ENCODE measurements at places on chromosomes 3 and 15.

- DNase-seq, result peak; percentile 28
These were observed 124.3 kb downstream of the CHSY1 start for GRCh38 chr15:101127506-101128076.

DNA sequence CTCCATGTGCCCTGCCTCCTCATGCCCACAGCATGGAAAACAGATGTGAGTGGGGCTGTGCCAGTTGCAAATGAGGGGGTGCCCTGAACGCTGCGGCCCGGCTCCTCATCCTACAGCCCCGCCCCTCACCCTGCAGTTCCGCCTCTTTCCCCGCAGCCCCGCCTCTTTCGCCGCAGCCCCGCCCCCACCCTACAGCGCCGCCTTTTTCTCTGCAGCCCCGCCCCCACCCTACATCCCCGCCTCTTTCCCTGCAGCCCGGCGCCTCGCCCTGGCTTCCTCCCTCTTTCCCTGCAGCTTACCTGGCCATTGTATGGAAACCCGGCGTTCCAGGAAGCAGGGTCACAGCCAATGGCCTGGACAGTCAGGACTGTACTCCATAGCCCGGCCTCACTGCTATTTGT lies 284.9 kb downstream of the TLE3 start:
- DNase-seq, result no peak

GRCh38 chr15:74385733-74386132 lies 18.3 kb upstream of the CYP11A1 start:
- no peak for DNase-seq

GRCh38 chr3:57939775-57940174 lies 68.4 kb upstream of the FLNB start:
- no peak for DNase-seq

GRCh38 chr3:110015231-110015963 lies 678.1 kb upstream of the DPPA4 start:
- no peak for DNase-seq

DNA sequence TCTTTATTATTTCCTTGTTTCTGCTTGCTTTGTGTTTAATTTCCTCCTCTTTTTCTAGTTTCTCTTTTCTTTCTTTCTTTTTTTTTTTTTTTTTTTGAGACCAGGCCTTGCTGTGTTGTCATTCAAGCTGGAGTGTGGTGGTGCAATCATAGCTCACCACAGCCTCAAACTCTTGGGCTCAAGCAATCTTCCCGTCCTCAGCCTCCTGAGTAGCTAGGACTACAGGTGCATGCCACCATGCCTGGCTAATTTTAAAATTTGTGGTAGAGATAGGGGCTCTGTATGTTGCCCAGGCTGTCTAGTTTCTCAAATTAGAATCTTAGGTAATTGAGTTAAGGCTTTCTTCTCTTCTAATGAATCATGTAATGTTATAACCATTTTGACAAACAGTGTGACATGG lies 22.4 kb downstream of the SLMAP start:
- no peak for DNase-seq

- DNase-seq, result no peak
These were observed 5.2 kb upstream of the IMPG2 start for GRCh38 chr3:101325393-101326134.

DNA sequence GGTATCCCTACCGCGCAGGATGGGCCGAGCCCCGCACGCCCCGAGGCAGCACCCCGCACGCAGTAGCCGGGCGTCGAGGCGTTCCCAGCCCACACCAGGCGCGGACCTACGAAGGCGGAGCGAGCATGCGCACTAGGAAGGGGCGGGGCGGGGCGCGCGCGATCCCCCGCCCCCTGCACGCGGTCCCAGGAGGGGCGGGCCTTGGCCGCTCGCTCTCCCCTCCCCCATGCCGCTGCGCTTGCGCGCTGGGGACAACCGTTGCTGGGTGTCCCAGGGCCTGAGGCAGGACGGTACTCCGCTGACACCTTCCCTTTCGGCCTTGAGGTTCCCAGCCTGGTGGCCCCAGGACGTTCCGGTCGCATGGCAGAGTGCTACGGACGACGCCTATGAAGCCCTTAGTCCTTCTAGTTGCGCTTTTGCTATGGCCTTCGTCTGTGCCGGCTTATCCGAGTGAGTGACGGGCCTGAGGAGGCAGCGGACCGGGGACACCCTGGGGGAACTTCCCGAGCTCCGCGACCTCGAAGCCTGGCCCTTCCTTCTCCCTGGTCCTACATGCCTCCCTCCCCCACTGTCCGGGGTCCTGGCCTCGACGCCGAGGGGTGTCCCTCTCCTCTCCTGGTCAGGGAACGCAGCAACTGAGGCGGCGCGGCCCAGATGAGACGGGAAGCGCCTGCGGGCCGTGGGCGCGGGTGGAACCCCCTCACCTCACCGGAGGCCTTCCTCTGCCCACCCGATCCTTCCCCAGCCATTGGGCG lies at the start of gene SPESP1:
SPESP1 (plus strand) TSS at position 258 of the 755 bp plus-strand sequence; CDS start at position 387, 129 bp downstream.
- peak; percentile 35 for DNase-seq

DNA sequence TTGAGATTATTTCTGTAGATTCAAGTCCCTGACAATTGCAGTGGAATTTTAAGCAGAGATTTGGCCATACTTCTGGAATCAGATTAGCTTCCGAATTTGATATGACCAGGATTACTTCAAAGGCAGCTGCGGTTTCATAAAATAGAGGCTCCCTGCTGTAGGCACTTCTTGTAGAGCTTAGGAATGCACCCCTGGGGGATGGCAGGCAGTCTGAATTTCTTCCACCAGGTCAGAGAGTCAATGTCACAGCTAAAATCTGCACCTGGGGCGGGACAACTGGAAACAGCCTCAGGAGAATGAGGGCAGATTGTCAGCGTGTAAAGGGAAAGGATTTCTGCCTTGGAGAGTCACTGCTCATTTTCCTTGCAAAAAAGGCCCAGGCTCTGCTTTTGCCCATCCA lies 182.6 kb downstream of the ARRDC4 start:
- DNase-seq, result no peak

GRCh38 chr15:42686281-42686680 lies 50.6 kb downstream of the CDAN1 start:
- no peak for DNase-seq

- DNase-seq, result no peak
These were observed 13.3 kb upstream of the PAQR9 start for GRCh38 chr3:142976621-142977398.

DNA sequence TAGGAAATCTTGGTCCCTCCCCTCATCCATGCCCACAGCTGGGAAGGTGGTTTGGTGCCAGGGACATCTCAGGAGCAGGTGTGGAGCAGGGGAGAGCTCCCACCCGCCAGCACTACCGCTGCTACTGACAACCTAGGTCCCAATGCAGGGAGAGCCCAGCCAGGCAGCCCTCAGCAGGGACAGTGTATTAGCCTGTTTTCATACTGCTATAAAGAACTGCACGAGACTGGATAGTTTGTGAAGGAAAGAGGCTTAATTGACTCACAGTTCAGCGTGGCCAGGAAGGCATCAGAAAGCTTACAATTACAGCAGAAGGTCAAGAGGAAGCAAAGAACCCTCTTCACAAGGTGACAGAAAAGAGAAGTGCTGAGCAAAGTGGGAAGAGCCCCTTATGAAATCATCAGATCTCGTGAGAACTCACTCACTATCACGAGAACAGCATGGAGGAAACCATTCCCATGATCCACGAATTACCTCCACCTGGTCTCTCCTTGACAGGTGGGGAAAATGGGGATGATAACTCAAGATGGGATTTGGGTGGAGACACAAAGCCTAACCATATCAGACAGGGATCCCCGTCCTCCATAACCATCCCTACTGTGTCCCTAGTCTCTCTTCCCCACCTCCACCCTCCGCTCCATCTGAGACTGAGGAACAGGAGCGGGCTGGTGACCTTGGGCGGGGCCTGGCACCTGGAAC lies 218.6 kb downstream of the TBC1D2B start:
- DNase-seq, result no peak

- peak; percentile 58 for DNase-seq
These were observed 21.3 kb downstream of the DUT start for GRCh38 chr15:48352474-48353072.

DNA sequence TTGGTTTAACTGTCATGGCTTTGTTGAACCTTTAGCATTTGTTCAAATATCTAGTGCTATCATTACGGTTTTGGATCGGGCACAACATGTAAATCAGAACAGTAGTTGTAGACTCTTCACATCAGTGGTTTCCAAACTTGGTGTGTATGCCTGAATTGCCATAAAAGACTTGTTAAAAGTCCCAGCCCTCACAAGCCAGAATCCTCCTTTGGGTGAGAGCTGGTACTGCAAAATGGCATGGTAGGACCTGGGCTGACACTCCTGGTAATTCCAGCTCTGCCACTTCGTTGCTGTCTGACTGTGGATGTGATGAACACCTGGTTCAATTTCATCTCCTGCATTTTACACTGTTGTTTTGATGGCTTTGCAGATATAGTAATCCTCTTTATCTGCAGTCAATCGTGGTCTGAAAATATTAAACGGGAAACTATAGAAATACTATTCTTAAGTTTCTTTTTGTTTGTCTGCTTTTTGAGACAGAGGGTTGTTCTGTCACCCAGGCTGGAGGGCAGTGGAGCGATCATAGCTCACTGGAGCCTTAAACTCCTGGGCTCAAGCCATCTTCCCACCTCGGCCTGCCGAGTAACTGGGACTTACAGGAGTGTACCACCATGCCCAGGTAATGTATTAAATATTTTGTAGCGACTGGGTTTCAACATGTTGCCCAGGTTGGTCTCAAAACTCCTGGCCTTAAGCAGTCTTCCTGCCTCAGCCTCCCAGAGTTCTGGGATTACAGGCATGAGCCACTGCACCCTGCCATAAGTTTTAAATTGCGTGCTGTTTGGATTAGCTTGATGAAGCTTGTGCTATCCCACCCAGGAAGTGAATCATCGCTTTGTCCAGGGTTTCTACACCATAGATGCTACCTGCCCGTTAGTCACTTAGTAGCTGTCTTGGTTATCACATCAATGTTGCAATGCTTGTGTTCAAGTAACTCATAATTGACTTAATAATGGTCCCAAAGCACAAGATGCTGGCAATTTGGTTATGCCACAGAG lies 61.6 kb downstream of the RAB7A start:
- peak; percentile 65 for DNase-seq

- no peak for DNase-seq
These were observed 34.9 kb upstream of the ST6GAL1 start for GRCh38 chr3:186895406-186895805.

DNA sequence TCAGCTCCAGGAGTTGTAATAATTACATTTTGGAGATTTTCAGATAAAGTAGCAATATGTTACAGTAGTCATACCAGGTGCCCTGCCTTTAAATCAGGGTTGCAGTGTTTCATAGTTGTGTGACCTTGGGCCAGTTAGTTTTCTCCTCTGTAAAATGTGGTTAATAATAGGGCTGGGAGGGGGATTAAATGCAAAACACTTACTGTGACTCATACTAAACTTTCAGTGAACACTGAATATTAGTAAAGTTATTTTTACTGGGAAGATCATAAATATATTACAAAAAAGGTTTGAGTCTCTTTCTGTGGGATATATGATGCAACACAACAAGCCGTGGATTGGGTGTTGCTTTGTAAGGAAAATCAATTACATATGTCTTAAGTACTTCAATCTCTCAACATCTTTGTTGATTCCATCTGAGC lies 1.1 kb upstream of the EBLN2 start:
- DNase-seq, result no peak

GRCh38 chr3:183233966-183234365 lies 19.1 kb upstream of the B3GNT5 start:
- DNase-seq, result no peak

DNA sequence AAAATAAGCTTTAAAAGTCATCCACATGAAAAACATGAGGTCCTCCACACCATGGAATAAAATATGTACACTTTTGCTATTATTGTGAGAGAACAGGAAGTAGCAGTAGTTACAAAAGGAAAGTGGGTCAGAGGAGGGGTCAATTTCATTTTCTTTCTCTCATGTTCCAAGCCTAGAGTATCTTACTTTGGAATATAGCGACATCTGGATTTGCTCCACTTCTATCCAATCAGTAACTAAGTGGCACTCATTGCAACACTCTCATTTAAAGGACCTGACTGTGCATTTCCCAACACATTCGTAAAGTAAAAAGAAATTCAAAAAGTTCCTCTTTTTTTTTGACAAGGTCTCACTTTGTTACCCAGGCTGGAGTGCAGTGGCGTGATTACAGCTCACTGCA lies 637.3 kb downstream of the TUSC7 start:
- DNase-seq, result no peak

DNA sequence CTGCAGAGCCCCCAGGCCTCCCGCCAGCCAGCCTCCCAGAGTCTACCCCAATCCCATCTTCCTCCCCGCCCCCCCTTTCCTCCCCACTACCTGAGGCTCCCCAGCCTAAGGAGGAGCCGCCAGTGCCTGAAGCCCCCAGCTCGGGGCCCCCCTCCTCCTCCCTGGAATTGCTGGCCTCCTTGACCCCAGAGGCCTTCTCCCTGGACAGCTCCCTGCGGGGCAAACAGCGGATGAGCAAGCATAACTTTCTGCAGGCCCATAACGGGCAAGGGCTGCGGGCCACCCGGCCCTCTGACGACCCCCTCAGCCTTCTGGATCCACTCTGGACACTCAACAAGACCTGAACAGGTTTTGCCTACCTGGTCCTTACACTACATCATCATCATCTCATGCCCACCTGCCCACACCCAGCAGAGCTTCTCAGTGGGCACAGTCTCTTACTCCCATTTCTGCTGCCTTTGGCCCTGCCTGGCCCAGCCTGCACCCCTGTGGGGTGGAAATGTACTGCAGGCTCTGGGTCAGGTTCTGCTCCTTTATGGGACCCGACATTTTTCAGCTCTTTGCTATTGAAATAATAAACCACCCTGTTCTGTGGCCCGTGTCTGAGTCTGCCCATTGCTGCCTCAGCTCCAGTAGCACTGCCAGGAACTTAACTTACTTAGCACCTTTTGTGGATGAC lies 32.2 kb downstream of the PTPN23 start:
- DNase-seq, result no peak

Measured in CD4-positive, alpha-beta T cell treated with Interleukin-15 for 4 hours (primary cell).